AG08396 (cell line): ENCODE measurements at places on chromosomes 6 and 20.

DNA sequence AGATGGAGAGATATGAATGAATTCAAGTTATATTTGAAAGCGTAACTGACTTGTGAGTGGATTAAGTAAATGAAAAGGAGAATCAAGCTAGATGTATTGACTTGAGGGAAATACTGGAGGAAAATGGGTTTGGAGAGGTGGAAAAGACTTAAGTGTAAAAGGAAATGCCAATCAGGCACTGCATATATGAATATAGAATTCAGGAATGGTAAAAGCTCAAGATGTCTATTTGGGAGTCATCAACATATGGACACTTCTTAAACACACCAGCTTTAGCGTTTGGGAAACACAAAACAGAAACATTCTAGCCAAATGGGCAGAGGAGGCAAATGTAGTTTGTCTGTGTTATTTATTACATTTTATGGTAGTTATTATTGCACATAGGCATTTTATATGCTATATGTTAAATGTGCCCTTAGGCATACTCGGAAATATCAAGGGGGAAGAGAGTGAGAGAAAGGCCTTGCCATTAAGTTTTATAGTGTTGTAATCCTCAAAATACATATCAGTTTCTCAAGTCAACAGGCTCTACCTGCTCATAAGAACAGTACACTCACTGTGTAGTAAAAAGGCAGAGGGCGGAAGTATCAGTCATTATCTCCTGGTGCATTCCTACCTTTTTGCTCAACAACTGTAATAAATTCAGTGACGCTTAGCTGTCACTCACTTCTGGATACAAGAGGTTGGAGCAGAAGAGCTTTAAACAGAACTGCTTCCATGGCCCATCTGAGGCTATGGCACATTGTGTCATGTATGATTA, 33.7 kb upstream of the ME1 start:
- no peak for DNase-seq

DNA sequence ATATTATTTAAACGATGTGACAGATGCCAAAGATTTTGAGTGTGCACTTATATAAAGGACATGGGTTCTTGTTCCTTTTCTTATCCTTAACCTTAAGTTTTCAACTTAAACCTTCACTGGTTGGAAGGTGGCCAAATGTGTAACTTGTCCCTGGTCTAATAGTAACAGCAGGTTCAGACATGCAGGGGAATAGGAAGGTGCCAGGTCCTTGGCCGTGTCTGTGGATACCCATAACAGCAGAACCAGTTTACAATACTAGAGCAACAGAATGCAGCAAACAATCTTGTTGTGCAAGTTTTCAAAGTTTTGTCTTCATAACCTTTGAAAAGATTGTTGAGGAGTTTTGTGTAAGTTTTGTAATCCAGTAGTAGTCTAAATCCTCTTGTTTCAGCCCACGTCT, 4.4 kb downstream of the MYB start:
- DNase-seq: no peak

- DNase-seq: no peak
Observed at GRCh38 chr6:148979014-148979901, 232.4 kb downstream of the UST start.

- no peak for DNase-seq
Observed at GRCh38 chr6:121460170-121460569, 24.7 kb downstream of the GJA1 start.

DNA sequence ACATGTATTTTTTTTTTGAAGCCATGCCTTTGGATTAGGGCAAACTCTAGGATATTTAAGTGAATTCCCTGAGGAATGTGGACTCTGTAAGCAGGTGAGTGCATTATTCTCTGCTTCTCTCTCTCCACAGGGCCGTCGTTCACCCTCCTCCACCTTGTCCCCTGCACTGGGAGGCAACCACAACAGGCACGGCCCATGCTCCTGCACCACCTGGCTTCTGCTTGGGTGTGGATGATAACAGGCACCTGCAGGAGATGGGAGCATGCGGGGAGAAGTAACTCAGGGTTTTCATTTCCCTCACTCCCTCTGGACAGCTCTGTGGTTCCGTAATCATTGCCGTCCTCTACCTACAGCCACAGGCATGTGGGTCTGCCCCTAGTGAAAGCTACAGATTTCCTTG, 43.4 kb downstream of the HLA-C start:
- DNase-seq: no peak

- DNase-seq: no peak
Observed at GRCh38 chr6:31572041-31572911, at the start of gene LTA. Gene LTA (plus strand): TSS chr6:31572289. CDS start chr6:31572743, 454 bp downstream.

DNA sequence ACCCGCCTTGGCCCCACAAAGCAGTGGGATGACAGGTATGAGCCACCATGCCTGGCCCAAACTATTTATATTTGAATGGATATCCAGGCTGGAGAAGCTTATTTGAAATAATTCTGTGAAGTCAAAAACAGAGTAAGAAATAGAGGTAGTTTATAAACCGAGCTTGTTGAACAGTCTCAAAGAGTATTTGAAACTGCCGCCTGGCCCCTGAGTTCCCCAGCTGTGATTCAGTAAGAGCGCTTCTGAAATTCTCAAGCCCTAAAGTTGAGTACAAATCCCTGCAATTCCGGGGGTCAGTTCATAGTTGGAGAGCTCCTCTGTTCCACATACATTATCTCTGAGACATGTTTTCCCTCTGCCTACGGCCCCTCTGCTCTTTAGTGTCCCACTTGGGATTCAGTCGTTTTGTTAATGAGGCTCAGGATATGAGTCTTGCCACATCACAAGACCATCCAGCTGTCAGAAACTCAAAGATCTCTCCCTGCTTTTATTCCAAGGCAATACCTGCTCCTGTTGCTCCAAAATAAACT, 127.8 kb downstream of the SOD2 start:
- no peak for DNase-seq

- no peak for DNase-seq
Observed at GRCh38 chr6:34875292-34876213, 12.3 kb downstream of the TAF11 start.

DNA sequence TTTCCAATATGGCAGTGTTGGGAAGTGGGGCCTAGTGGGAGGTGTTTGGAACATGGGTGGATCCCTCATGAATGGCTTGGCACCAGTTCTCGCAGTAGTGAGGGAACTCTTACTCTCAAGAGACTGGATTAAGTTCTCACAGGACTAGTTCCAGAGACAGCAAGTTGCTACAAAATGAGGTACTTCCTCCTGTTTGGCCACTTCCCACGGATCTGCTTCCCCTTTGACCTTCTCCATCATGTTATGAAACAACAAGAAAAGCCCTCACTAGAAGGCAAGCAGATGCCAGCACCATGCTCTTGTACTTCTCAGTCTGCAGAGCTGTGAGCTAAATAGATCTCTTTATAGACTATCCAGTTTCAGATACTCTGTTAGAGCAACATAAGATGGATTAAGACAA, 3.1 kb downstream of the RSPH3 start:
- DNase-seq: no peak

DNA sequence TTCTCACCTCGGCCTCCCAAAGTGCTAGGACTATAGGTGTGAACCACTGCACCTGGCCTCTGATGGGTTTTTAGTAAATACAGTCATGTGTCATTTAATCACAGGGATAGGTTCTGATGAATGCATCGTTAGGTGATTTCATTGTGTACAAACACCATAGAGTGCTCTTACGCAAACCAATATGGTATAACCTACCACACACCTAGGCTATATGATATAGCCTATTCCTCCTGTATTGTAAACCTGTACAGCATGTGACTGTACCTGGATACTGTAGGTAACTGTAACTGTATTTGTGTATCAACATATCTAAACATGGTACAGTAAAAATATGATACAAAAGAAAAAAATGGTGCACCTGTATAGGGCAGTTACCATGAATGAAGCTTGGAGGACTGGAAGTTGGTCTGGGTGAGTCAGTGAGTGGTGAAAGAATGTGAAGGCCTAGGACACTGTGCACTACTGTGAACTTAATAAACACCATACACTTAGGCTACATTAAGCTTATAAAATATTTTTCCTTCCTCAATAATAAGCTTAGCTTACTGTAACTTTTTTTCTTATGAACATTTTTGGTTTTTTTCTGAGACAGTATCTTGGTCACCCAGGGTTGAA, 10.0 kb downstream of the BICRAL start:
- DNase-seq: no peak

DNA sequence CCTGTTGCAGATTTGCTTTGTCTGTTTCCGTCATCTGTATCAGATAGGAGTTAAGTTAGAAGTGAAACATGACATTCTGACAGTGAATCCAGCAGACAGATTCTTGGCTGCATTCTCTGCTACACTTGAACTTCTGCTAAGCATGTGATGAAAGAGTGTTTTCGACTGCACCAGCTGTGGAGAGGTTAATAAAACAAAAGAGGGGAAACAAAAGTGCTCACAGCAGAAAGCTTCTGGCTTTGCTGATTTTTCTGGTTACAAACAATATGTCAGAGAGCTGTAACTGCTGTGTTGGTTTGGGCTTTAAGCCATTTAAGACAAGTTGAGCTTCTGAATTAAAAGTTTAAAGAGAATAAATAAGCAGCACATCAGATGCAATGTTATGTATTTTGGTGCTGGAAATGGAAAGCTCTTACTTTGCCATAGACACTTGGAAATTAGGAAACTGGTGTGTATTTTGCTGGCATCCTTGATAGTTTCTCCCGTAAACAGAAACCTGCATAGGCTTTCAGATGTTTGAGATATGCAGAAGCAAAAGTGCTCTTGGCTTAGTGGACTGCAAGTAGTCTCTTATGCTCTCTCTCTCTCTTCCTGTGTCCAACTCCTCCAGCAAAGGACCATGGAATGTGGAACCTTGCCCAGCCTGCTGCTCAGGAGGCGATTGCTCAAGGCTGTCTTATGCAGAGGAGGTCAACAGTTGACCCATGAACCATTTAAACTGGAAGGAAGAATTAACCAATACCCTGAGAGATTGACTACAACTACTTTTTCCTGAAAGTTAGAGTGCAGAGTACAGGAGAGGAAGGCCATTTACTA, 104.9 kb downstream of the RPS12 start:
- DNase-seq: peak; percentile 73

DNA sequence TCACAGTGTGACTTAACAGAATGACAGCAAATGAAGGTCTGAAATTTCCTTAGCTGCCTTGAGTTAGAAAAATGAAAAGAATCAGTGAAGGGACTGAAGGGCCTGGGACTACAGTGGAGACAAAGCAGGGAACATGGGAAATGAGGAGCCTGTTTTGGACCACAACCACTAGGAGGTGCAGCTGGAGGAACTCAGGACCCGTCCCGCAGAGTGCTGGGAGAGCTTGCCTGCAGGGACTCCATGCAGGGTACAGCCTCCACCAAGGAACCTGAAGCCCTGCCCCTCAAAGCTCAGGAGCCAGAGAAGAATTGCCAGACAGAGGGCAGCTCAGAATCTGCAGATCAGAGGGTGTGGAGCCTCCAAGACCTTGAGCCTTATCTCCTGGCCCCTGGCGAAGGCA, 50.7 kb downstream of the LRFN2 start:
- DNase-seq: peak; percentile 13

DNA sequence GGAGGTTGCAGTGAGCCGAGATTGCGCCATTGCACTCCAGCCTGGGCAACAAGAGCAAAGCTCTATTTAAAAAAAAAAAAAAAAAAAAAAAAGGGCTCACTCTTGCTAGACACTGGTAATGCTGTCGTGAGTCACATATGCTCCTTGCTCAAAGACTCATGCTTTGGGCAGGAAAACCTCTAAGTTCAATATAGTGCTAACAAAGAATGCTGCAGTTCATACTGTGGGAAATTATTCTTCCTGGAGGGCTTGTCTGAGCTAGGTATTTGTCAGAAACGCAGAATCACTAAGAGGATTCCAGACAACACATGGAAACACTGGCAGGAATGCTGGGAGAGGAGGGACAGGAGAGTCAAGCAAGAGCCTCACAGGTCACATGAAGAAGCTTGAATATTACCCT, 2.3 kb upstream of the LYRM2 start:
- peak; percentile 21 for DNase-seq
